ENCODE measurements at places on chromosomes 6 and 20. TPM values are rescaled to one million over a fixed set of nuclear protein-coding genes. Genes with fewer than 3 reads are reported as not detected.

- no peak for DNase-seq
Measured at GRCh38 chr20:64072498-64073063, 6.7 kb downstream of the RGS19 start.

DNA sequence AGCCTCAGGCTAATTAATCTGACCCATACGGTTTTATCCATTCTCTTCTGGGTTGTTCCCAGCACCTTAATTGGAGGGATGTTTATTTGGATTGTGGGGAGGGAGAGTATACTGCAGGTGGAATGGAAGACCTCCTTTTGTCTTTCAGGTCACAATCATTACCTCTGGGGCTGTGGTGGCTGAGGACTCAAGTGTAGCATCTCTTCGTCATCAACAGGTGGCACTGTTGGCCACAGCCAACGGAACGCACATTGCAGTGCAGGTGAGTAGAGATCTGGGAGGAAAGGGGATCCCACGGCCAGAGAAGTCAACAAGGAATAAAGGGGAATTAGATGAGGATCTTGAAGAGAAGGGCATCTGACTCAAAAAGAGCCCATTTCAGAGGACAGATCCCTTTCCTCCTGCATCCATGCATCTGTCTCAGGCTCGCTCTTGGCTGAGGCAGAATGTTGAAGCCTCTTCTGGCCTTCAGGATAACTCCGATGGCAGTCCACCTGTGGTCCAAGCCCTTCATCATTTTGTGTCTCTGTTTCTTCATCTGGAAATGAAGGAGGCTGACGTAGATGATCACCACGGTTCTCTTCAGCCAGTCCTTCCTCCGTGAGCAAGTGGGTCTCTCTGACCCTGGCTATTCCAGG lies 3.2 kb upstream of the DEF6 start:
- DNase-seq, result no peak

DNA sequence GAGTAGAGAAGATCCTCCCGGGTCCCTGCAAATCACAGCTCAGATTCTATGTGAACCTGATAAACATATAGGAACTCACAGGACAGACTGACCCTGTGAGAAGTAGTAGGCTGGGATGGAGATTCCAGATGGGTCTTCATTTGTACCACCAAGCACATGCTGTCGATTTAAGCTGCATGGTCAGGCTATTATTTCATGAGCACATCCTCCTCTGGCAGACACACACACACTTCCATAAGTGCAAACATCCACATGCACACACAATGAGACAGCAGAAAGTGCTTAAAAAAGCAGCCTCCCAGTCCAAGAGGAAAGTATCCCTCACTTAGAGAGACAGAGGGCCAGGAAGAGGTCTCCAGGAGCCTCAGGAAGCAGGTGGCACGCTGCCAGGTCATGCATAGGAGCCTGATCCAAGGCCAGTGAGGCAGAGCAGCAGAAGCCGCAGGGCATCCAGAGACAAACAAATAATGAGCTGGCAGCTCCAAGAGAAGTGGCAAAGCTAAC lies 131.8 kb downstream of the UNC5CL start:
- DNase-seq, result no peak

Gene C20orf141
- polyA plus RNA-seq, result not detected

Gene CLPSL2
- not detected for polyA plus RNA-seq

Data from left renal pelvis (tissue), 4 donors.